Chondrocyte (in vitro differentiated cells): ENCODE measurements at places on chromosomes 13 and 19. TPM values are rescaled to one million over a fixed set of nuclear protein-coding genes. Genes with fewer than 3 reads are reported as not detected.

DNA sequence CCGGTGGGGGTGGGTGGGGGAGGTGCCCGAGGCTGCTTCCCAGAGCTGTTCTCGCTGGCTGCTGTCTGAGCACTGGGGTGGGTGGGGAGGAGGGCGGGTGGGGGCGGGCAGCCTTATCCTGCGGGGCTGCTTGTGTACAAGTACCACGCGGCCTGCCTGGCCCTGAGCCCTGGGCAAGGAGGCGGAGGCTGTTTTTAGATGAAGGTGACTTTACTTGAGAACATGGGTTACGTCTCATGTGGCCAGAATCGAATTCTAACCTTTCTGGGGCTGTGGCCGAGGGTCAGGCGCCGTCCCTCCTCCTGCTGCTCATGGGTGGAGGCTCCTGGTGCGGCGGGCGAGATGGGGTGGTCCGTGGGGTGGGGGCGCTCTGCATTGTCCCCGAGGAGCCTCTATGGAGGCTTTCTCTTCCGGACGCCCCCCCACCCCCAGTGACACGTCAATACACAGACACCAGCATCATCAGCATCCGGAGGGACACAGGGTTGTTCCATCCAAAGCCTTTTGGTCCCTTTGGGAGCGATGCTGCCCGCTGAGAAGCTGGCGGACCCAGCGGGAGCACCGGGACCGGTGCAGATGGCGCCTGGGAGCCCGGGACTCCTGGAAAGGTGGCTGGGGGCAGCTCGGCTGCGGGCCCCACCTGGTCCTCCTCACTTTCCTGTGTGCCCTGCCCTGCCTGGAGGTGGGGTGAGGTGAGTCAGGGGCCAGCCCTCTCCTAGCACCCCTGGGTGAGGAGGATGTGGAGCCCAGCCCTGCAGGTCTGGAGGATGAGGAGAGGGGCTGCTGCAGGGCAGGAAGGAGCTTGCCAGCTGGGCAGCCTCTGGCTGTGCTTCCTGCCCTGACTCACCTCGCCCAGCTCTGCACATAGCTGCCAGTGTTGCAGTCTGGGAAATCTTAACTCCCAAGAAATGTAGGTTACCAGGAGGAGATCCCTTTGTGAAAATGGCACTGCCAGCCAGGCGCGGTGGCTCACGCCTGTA, 3.4 kb downstream of the BSG start:
- DNase-seq = no peak

The SBK2 gene
- not detected in 3 replicates for total RNA-seq

DNA sequence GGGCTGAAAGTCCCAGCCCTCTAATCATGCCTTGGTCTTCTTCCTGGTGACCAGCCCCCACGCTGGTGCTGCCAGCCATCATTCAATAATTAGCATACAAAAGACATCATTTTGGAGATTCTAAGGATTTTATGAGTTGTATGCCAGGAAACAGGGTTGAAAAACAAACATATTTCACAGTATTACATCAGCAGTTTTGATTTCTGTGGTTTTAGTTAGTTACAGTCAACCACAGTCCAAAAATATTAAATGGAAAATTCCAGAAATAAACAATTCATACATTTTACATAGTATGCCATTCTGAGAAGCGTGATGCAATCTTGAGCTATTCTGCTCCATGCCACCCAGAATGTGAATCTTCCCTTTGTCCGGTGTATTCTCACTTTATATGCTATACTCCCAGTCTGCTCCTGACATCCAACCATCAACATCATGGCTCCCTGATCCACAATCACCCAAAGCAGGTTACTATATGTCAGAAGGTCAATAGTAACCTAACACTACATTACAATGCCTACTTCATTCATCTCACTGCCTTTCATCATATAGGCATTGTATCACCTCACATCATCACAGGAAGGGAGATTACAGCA, 49.2 kb downstream of the STOML3 start:
- no peak for DNase-seq

The RPS16 gene
- 1,022 to 1,375 TPM (median 1,065 TPM) in 3 replicates for total RNA-seq

DNA sequence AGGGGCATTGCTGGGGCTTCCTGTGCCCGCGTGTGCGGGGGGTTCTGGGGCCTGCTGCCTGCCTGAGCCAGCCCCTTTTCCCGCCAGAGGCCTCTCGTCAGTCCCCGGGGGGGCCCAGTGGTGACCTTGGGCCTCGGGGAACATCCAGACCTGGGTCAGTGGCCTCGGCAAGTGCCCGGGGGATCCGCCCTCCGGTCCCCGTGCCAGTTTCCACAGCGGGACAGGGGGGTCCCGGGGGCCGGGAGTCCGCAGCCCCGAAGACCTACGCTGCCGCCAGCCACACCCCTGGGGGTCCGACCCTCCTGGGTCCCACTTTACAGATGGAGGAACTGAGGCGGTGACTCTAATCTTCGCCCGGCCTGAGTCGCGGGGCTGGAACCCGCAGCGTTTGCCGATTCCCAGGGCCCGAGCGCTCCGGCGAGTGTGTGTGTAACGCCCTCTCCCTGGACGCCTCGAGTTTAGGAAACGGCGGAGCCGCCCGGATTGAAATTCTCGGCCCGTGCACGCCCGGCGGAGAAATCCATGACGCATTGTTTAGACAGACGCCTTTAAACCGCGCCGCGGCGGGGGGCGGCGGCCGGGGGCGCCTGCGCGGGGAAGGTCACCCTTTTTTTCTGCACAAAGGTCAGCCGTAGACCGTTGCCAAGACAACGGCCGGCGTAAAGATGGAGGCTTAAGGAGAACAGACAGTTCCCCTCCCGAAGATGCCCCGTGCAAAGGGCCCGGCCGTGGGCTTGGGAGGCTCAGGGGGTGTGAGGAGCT, 39.3 kb downstream of the EFNA2 start:
- DNase-seq = no peak

DNA sequence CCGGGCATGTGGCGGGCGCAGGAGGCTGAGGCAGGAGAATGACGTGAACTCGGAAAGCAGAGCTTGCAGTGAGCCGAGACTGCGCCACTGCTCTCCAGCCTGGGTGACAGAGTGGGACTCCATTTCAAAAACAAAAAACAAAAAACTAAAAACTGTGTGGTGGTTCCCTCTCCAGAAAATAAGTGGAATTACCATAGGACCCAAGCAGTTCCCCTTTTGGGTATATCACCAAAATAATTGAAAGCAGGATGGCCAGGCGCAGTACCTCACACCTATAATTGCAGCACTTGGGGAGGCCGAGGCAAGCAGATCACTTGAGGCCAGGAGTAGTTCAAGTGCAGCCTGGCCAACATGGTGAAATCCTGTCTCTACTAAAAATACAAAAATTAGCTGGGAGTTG, 15.7 kb upstream of the LDLR start:
- DNase-seq = no peak

The CATSPERD gene
- not detected in 3 replicates for total RNA-seq

GRCh38 chr19:16914421-16914820, 25.6 kb downstream of the F2RL3 start:
- peak; percentile 77 for DNase-seq

DNA sequence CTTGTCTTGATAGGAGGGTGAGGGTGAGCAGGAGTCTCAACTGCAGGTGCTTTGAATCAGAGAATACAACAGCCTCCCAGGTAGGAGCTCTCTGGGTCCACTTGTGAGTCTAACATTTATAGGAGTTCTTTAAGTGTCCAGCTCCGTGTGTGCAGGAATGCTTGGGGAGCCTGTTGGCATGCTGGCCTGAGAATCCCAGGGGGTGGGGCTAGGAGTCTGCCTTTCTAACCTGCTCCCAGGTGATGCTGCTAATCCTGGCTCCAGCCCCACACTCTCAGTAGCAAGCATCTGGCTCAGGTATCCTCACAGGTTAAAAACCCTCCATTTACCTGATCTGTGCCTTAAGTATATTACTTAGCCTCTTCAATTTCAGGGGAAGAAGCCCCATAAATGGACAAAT, 368.9 kb downstream of the RBM26 start:
- DNase-seq = no peak

DNA sequence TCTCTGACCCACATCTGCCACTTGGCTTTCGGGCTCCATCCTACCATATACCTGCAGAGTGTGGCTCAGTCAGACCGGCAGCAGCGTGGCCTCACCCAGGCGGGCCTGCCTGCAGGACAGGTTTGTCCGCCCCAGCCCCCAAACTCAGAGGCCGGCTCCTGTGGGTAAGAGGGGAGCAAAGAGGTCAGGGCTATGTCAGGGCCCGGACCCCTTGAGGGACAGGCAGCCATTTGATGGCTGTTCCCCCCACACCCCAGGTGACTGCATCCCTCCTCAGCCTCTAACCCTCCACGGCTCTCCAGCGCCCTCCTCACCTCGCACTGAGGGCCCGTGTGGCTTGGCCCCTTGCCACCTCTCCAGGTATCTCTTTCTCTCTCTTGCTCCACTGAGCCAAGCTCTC, 12.3 kb upstream of the ZBTB32 start:
- DNase-seq = no peak

DNA sequence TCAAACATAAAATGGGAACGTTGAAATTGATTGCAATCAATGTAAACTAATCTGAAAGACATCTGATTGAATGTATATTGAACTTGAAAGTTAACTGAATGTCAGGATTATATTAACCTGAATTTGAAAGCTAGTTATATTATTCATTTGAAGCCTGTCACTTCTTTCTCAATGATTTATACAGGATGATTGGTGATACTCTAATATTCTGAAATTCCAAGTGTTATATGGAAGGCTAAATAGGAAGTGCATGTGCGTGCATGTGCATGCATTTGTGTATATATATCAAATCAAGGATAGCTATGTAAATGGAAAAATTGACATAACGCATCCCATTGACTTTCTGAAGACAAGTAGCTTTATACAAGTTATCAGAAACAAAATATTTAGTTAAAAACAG, 143.3 kb downstream of the LMO7 start:
- DNase-seq = no peak

The LENG9 gene
- total RNA-seq = 10.2 to 14.8 TPM (median 13.2 TPM) in 3 replicates

The CLEC17A gene
- not detected in 3 replicates for total RNA-seq

DNA sequence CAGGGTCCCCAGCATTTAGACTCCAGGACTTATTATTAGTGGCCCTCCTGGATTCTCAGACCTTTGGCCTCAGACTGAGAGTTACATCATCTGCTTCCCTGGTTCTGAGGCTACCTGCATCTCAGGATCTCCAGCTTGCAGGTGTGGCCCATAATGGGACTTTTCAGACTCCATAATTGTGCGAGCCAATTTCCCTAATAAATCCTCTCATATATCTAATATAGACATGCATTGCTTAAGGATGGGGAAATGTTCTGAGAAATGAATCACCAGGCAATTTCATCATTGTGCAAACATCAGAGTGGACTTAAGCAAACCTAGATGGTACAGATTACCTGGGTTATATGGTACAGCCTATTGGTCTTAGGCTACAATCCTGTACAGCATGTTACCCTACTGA, 116.5 kb upstream of the FBXL3 start:
- no peak for DNase-seq

- DNase-seq = no peak
Observed at GRCh38 chr13:82407321-82407720, 1475.0 kb downstream of the SLITRK1 start.

GRCh38 chr13:33174491-33174890, 111.1 kb downstream of the STARD13 start:
- DNase-seq = no peak

- DNase-seq = no peak
Observed at GRCh38 chr19:7063339-7063738, 4.9 kb upstream of the MBD3L3 start.

DNA sequence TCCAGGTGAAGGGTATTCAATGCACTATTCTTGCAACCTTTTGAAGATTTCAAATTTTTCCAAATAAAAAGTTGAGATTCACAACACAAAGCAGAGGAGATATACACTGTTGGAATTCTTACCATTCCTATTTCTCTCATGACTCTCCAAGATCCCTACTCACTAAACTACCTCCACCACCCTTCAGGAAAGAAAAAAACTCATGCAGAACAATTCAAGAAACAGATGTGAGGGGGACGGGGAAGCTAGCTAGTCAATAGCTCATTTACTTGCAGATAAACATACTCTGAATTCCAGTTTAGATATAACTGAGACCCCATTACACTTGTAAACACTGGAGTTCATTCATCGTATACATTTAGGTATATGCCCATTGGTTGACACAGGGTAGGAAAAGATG, 90.0 kb upstream of the SERP2 start:
- DNase-seq = no peak

- DNase-seq = no peak
Observed at GRCh38 chr13:101013245-101013644, 338.6 kb upstream of the TMTC4 start.

DNA sequence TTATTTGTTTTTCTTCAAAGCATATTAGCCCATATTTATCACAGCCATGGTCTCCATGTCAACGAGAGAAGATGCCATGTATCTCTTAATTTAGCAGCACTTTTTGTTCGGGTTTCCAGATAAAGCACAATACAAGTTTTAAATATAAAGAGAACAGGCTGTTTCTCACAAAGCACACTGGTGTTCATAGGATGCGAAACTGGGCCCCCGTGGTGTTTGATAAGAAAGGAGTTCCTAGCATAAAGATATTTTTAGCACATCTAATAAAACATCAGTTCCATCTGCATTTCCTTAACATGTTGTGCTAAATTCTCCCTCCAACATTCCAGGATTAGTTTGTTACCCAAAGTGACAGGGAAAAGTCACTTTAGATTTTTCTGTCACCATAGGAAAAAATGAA, 72.4 kb upstream of the EDNRB start:
- no peak for DNase-seq

- DNase-seq = no peak
Observed at GRCh38 chr13:86000546-86000945, 201.3 kb upstream of the SLITRK6 start.

DNA sequence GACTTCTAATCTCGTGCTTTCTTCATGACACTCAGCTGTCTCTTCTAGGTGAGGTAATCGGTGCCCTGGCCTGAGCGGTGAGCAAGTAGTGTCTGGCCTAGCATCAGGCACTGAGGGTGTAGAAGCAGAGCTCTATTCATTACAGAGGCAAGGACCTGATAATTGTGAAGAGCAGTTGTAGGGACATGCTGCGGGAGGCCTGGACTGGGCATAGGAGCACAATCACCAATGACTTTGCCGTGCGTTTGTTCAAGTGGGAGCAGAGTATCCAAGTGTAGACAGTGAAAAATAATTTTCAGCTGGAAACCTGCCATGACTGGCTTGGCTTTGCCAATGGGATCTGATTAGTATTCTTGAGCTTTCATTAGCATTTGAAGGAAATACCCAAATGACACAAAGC, 32.1 kb upstream of the DCLK1 start:
- no peak for DNase-seq

DNA sequence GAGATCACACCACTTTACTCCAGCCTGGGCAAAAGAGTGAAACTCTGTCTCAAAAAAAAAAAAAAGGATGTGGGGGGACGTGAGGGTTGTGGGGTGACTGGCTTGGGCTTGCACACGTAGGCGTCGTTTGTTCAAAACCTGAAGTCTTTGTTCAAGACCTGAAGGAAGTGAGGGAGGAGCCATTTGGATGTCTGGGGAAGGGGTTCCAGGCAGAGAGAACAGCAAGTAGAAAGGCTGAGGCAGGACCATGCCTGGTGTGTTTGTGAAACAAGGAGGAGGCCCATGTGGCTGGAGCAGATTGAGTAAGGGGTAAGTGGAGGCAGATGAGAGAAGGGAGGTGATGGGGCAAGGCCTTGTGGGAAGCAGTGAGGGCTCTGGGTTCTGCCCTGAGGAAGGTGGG, 27.8 kb downstream of the PIN1 start:
- DNase-seq = no peak

- DNase-seq = no peak
Observed at GRCh38 chr13:99796175-99796819, 175.3 kb downstream of the ZIC5 start.
